Hematopoietic multipotent progenitor cell treated with erythropoietin and hydrocortisone succinate and interleukin-3 and kit ligand, for 15 days (in vitro differentiated cells): ENCODE measurements at places on chromosomes 1 and 21.

DNA sequence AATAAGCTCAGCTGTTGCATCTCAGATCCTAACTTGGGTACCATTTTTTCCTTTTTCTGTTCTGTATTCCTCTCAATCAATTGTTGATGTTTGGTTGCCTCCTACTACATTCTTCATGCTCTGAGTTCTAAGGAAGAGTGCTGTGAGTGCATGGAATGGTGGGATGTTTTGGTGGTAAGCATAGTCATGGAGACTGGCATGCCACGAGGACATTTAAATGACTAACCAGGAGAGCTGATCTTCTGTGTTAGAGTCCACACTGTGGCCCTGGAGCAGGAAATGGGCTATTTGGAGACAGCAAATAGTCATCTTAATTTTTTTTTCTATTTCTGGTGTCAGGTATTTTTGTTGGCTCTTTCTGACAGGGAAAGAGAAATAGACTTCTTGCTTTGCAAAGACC lies 69.5 kb upstream of the HSD17B7 start:
- DNase-seq = no peak

DNA sequence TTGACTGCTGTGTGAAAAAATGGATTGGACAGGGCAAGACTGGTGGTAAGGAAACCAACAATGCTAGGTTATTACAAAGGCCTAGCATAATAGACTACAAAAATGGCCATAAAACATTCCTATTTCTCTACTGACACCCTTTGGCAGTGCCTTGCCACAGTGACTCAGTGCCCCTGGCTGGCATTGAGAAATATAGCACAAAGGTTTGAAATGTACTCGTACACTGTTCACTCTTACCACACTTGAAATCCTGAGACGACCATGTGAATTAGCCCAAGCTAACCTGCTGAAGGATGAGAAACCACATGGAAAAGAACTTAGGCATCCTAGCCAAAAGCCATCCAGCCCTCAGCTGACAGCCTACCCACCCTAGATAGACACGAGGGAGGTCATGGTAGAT lies 149.8 kb upstream of the PALMD start:
- DNase-seq = no peak

- no peak for DNase-seq
These were observed 103.0 kb downstream of the PTGS2 start for GRCh38 chr1:186577216-186577615.

- no peak for DNase-seq
These were observed 308.5 kb downstream of the LMX1A start for GRCh38 chr1:165047994-165048393.

DNA sequence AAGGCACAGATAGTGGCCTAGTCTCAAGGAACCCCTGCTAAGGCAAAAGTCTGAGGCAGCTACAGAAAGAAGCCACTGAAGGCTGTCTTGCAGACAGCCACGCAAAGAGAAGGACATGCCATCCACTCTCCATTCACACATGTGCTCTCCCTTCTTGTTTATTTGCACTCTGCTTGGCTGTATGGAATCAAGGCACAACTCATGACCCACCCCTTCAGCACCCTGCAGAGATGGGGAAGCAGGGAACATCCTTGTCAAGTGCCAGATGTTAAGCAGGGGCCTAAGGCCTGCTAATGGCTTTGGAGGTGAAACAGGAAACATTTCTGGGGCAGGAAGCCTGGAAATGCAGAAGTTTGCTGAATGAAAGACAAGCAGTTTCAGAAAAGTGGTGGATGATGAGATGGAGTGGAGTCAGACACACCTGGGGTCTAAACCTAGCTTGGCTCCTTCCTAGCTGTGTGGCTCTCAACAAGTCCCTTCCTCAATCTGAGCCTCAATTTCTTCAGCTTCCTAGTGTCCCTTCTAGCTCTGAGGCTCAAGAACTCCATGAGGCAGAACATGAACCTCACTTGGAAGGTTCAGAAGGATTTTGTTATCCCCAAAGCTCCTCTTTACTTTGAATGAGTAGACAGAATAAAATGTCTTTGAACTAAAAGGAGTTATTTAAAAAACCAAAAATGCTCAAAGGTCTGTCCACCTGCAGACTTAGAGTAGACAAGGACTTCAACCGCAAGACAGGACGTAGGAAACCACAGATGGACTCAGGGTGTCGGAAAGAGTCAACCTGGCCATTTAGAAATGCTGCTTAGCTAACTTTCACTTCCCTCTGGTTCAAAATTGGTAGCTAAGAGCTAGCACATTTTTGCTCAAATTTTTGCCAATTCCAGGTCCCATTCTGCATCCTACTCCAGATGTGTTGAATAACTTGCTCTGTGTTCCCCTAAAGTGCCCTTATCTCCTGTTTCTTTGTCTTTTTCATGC lies 283.1 kb downstream of the PLPP3 start:
- no peak for DNase-seq

GRCh38 chr1:192327997-192328396 lies 11.2 kb downstream of the RGS21 start:
- no peak for DNase-seq

- no peak for DNase-seq
These were observed 10.4 kb downstream of the DEGS1 start for GRCh38 chr1:224193319-224193966.

DNA sequence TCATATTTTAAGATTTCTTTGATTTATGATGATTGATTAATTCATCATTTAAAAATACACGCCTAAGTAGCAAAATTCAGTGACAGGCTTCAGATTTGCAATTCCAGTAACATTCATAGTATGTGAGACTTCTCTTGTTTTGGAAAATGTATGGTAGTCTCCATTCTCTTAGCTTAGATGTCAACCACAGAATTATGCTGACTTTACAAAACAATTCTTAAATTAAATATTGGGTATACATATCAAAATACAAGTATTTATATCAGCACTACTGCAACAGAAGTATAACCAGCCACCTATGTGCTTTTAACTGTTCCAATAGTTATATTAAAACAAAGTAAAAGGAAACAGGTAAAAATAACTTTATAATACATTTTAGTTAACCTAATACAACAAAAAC lies 1328.6 kb upstream of the ADGRL2 start:
- no peak for DNase-seq

DNA sequence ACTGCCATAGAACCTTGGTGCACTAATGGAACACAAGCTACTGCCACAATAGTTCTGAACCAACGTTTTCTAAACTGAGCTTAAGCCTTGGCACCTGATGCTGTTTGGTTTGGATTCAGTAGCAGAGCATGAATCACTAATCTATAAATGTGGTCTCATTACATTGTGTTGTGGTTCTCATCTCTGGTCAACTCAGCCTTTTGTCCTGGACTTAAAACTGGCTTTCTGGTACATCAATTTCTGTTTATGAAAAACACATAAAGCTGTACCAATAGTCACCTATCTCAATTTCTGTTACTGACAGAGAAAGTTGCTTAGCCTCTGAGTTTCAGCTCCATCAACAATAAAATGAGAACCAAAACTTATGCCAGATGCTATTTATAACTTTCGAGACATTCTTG lies 197.5 kb upstream of the KIAA0040 start:
- no peak for DNase-seq

DNA sequence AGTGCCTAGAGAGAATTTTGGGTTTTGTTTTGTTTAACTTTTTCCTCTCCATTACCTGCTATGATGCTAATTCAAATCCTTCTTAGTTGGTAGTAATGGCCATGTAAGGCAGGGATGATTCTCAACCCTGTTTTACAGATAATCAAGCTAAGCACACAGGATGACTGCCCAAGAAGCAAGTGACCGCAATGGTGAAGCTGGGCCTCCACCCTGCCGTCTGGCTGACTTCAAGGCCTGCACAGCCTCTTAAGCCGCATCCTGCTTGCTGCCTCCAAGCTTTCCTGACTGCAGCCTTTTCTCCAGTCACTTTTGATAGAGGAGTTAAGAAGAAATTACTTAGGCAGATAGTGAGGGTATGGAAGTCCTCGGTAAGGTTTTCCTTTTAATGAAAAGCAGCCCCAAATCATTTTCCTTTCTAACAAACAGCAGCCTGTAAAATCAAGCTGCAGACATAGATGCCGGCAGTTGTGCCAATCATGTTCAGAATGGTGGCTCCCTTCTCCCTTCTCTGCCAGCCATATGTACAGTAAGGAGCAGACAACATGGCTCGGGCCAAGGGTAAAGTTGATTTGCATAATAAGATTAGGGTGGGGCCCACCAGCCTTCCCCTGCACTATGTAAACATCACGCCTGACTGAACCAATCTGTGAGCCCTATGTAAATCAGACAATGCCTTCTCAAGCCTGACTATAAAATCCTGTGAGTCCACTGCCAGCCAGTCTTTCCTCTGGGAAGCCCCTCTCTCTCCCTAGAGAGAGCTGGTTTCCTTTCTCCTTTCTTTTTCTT lies 8.8 kb upstream of the CTBS start:
- DNase-seq = no peak

DNA sequence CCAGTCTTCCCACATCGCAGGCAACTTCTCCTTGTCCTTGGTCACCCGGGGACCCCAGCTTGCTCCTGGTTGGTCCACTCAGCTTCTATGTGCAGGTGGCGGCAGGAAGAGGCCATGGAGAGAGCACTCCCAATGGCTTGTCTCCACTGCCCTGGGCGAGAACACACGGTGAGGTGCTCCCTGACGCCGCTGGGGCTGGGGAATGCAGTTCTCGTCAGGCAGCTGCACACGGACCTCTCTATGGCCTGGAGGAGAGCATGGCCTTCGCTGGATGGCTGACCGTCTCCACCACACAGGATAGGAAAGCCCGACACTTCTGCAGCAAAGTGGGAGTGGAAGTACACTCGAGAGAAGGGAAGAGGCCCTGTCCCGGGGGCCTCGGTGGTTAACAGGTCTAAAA lies 11.8 kb downstream of the C1orf174 start:
- no peak for DNase-seq

- no peak for DNase-seq
These were observed 51.1 kb downstream of the LRRC8D start for GRCh38 chr1:89871768-89872473.

- DNase-seq = no peak
These were observed 37.2 kb downstream of the ADCY10 start for GRCh38 chr1:167876597-167877175.

DNA sequence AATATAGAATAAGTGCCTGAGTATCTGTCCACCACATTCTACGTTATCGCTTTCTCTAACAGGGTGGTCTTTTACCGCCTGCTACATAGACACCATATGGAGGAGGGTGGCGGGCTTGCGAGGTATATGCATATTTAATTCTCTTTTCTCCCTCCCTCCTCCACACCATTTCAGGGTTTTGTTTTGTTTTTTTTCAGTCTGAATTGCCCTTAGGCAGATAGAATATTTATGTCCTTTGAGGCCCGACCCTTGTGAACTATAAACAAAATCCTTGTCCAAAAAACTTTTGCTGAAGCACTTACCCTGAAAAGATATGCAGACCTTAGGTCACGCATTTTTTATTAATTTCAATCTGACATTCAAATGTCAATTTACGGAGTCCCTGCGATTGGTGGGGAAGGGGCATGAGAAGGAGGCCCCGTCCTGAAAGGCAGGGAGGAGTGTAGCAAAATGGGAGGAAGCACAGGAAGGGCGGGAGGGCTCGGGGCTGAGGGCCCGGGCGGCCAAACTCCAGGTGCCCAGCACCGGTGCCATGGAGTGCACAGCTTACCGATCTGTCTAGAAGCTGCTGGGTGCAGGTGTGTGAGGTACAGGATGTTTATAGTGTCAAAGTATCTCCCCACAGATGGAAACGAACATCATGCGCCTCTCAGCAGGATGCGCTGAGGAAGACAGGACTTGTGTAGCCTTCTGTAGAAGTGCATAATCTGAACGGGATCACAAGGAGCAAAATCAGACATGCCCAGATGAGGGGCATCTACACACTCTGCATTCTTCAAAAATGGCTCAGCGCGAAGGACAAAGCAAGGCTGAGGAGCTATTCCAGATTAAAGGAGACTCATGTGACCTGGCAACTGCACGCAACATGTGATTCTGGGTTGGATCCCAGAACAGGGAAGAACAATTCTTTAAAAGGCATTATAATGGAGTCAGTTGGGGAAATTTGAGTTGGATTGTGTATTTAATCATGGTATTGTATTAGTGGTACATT lies 68.8 kb upstream of the LYST start:
- DNase-seq = no peak

DNA sequence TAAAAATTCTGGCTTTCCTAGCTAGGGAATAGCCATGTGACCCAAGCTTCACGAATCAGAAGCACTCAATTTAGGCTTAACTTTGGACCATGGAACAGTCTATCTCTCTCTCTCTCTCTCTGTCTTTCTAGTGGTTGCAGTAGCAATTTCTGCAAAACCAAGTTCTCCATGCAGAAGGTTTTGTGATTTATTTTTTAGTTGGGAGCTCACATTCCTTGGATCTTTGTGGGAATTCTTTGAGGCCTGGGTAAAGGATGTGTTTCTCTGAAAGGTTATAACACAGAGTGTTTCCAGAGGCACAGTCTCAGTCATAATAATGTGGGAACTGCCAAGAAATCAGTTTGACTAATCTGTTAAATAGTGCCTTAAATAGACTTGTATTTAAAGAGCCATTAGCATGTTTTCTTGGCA lies 112.3 kb upstream of the COL11A1 start:
- DNase-seq = no peak

- no peak for DNase-seq
These were observed 68.5 kb downstream of the FASLG start for GRCh38 chr1:172727275-172727857.

GRCh38 chr1:103146166-103146565 lies 37.8 kb upstream of the COL11A1 start:
- DNase-seq = no peak

GRCh38 chr1:63653976-63654375 lies 60.8 kb downstream of the PGM1 start:
- no peak for DNase-seq

DNA sequence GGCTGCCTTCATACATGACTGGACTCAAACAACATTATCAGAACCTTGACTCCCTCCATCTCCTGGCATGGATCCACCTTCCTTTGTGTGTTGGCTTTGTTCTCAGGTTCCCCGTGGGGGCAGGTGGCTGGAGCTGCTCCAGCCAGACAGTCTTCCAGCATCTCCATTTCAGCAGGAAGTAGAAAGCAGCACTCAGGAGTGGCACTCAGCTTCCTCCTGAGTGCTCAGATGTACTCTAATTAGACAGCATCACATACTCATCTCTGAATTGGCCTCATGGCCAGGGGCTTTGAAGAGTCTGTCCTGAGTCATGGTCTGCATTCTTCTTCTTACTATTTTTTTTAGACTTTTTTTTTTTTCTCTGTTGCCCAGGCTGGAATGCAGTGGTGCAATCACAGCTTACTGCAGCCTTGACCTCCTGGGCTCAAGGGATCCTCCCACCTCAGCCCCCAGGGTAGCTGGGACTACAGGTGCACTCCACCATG lies 27.9 kb downstream of the OVAAL start:
- DNase-seq = no peak

DNA sequence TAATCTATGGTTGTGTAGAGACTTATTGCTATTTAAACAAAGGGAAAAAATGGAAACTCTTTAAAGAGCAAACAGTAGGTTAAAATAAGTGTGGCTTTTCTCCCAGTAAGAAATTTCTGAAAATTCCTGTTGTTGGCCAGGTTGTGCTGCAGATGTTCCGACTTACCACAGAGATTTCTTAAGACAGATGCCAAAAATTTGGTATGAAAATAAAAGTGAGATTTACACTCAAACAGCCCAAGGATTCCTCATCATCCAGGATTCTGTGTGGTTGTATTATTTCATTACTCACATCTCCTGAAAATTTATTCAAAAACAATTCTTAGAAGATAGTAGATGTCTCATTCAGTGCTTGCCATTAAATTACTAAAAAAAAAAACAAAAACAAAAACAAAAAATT lies 296.7 kb upstream of the PTBP2 start:
- no peak for DNase-seq

- DNase-seq = no peak
These were observed 462.1 kb downstream of the LMO4 start for GRCh38 chr1:87790756-87791155.
